ENCODE measurements at places on chromosomes 12 and 14. TPM values are rescaled to one million over a fixed set of nuclear protein-coding genes. Genes with fewer than 3 reads are reported as not detected.

Gene NKX2-1
- not detected for total RNA-seq

Gene IRAK3
- total RNA-seq, result 1.8 TPM

Gene FAM186B
- 0.11 TPM for total RNA-seq

Gene PMCH
- 0.71 TPM for total RNA-seq

Gene TMEM119
- 0.71 TPM for total RNA-seq

Gene RGS6
- 1.5 TPM for total RNA-seq
